ENCODE measurements at places on chromosomes 12 and 14.

DNA sequence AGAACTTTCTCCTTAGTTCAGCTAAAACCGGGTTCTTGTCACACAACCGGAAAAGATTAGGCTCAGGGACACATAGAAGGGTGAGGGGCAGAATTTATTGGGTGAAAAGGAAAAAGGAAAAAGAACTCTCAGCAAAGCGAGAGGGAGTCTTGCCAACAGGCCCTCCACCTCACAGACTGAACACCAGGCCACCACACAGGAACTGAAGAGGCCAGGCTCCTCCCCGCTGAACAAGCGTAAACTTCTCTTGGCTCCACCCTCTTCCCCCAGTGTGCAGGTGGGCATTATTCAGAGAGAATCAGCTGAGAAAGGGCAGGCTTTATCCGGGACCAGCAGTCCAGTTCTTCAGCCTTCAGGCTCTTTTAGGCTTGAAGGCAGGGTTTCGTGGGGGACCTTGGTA, 125.6 kb upstream of the FGD4 start:
- no peak for DNase-seq

DNA sequence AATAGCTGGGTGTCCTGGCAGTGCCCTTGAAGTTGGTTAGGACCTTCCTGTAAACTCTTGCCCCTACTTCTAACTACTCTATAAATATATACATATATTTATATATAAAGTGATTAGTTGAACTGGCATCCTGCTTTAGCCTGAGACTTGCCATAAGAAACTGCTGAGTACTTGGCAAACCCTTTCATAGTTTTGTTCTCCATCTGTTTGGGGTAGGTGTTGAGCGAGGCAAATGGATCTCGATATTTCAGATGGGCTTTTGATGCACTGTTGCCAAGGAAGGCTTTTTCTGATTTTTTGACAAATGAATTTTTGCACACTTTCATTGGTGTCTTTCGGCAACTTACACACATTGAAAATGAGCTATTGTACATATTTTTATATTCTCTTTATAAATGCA, 10.4 kb downstream of the CALM1 start:
- DNase-seq: no peak

DNA sequence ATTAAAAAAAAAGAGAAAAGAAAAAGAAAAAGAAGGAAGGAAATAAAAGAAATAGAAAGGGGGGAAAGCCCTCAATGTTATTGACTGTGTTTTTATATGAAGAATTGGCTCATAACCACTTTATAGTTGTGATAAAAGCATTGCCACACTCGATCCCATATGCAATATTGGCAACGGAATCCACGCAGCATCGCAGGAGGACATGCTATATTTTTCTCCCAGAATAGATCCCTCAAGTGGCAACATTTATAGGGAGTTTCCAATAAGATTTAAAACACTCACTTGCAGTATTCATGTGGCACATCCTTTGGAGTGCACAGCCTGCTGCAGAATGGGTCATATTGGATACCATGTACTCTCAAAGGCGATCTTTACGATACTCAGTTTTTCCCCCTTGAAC, 223.3 kb downstream of the EGLN3 start:
- DNase-seq: no peak

DNA sequence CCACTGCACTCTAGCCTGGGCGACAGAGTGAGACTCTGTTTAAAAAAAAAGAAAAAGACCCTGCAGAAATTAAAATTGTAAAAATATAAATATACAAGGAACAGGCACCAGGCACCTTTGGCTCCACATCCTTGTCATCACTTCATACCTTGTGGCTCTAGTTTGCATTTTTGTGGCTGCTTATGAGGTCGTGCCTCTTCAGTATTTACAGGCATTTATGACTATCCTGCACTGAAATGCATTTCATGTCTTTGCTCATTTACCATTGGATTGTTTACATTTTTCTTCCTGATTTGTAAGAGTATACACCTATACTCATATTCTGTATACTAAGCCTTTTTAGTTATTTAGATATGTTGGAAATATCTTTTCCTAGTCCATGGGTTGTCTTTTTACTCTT, 20.1 kb downstream of the BICD1 start:
- DNase-seq: no peak

DNA sequence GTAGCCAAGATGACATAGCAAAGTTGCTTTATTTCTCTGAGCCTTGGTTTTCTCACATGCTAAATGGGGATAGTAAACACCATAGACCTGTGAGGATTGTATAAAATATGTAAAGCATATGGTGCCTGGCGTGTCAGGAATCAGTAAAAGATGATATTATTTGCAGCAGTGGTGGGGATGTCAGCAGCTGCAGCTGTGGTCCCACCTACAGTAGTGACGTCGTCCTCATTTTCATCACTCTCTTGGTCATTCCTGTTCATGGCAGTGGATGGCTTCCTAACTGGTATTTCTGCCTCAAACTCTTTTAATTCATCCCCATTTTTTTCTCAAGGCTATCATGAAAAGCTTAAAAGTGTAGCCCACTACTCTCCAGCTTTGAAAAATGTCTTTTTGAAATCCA, 12.1 kb downstream of the BMAL2 start:
- DNase-seq: no peak

DNA sequence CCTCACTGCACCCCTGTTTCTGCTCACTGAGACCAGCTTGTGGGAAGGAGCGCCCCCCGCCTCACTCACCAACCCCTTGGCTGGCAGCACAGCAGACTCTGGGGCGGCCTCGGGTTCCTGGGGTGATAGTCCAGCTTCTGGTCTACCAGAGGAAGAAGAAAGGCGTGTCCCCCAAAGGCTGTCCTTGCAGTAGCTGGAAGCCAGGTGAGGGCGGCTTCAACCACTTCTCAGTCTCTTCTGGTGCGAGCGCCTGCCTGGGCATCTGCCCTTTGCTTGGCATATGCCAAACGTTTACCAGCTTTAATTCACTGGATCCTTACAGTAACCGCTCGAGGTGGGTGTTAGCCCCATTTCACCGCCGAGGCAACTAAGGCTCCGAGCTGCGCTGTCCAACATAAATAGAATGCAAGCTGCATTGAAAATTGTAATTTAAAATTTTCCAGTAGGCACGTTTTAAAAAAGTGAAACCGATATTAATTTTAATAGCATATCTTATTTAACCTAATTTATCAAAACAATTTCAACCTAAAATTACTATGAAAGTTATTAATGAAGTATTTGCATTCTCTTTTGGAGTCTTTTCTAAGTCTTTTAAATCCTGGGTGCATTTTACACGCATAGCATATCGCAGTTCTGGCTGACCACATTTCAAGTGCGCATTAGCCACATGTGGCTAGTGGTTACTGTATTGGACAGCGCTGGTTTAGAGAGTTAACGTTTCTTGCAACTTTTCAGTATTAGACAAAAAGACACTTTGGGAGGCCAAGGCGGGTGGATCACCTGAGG, 872 bp downstream of the FAM177A1 start:
- DNase-seq: no peak

DNA sequence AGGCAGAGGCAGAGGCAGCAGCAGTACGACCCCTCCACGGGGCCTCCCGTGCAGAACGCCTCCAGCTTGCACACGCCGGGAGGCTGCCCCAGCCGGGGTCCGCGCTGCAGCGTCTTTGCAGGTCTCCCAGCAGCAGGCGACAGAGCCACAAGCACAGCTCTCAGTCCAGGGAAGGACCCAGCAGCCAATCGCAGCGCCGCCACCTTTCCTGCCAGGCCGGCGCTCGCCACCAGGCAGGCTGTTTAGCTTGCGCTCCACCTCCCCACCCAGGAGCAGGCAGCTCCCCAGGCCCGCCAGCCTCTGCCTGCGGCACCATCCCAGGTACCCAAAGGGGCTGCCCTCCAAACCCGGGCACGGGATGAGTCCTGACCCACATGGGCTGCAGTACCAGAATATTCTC, 25.2 kb downstream of the DDX51 start:
- DNase-seq: no peak

DNA sequence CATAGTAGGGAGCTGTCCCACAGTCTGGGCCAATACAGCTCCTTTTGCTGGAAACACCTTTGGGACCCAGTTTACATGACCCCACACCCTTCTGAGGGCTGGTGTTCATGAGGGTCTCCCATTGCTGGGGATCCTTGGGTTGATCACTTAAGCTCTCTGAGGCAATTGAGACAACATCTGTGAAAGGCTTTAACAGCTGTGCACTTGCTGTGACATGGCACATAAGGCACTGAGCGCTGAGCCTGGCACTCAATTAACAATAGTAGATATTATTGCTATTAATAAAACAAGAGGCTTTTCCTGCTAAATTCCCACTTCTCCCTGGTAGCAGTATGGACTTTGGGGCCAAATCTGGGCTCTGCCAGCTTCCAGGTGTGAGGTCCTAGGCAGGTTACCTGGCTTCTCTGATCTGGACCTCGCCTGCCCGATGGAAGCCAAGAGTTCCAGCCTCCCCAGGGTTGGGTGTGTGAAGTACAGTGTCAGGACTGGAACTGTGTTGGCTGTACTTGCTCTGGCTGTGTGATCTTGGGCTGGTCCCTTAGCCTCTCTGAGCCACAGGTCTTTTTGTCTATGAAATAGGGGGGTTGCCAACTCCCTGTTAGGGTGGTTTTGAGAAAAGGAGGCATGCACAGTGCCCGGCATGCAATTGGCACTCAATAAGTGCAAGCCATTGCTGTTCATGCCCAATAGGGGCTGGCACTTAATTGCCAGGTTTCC, 3.1 kb downstream of the SH2B3 start:
- DNase-seq: no peak

- DNase-seq: no peak
Observed at GRCh38 chr14:103058164-103059055, 1.1 kb upstream of the CDC42BPB start.

DNA sequence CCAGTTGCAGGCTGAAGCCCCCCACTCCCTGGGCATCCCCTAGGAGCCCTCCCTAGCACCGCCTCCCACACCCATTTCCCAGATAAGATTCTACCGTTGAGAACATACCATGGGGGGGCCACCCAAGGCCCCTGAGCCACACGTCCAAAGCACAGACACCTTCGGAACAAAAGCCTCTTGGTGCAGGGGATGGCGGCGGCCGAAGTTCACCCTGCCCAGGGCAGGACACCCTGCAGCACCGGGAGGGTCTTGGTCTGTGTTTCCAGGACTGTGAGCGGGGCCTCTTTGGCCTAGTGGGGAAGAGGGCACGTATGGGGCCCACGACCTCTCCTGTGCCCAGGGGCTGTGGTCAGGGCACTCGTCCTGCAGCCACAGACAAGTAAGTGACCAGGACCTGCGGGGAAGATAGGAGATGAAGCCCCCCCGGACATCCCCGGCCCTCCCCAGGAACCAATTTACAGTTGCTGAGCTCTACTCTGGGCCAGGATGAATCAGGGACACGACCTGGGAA, 154.3 kb upstream of the C14orf180 start:
- DNase-seq: no peak

- DNase-seq: no peak
Observed at GRCh38 chr14:55433880-55434804, 6.3 kb downstream of the TBPL2 start.

GRCh38 chr12:30908076-30908721, 18.3 kb upstream of the TSPAN11 start:
- no peak for DNase-seq

DNA sequence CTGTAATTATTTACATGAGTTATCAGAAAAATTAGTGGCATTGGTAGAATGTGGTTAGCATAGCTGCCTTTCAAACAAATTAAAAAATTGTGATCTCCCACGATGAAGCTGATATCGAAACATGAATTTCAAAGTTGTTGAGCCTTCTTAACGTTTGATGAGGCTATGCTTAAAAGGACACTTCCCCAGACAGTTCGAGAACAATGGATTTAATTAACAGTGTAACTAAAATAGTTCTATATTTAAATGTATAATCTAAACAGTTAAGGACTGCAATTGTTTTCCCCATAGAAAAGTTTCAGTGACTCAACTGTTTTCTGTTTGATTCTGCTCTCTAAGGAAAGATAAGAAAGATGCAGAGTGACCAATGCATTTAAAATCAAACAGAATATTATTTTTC, 1.6 kb downstream of the CLEC2B start:
- DNase-seq: no peak

DNA sequence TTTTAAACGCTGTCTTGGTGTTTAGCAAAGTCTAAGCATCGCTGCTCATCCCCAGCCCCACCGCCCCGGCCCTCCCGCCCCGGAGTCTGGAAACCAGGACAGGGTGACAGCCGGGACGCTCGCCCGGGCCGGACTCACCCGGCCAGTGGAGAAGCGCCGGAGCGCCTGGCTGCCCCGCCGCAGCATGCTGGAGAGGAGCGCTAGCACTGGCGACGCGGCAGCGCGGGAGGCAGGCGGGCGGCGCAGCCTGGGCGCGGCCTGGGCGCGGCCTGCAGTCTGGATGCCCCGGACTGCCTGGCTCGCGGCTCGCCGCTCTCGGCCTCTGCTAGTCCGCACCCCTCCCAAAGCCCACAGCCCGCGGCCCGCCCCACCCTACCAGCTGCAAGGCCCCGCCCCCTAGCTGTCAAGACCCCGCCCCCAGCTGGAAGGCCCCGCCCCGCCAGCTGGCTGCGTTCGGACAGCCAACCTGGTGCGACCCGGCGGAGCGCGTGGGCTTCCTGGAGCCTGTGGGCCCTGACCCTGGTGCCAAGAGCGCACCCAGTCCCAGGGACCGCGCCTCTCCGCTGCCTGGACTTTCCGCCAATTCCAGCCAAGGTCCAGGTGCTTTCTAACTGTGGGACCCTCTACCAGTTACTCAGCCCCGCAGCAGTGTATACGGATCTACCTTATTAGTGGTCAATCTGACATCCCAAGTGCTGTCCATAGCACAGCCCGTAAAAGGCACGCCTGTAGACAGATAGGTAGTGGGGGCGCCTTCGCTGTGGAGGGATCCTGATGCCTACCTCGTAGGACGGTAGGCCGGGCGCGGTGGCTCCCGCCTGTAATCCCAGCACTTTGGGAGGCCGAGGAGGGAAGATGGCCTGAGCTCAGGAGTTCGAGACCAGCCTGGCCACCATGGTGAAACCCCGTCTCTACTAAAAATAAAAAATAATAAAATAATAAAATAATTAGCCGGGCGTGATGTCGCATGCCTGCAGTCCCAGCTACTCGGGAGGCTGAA, at the start of gene ALDH1L2:
TSS of gene ALDH1L2 (minus strand) at position 208 of the 1,000 bp plus-strand sequence. CDS start at position 186, 22 bp downstream.
- no peak for DNase-seq

GRCh38 chr14:91225025-91225424, 19.5 kb downstream of the GPR68 start:
- DNase-seq: no peak

- no peak for DNase-seq
Observed at GRCh38 chr12:67645126-67645525, 3.4 kb upstream of the DYRK2 start.

- DNase-seq: no peak
Observed at GRCh38 chr12:62640910-62641448, 174.4 kb downstream of the MON2 start.

DNA sequence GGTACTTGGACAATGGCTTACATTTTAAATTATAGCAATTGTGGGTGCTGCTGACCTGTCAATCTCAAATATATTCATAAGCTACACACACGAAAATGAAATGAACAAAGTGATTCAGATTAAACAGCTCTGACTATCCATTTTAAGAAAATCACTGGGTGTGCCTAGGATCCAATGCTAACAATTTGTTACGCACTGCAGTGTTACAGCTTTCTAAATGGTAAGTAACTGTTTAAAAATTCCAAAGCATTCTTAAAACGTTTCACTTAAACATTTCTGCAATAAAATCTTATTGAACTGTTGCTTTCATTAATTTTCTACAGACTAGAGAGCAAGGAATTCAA, 18.9 kb downstream of the LMO3 start:
- DNase-seq: no peak

GRCh38 chr12:59381106-59381505, 214.7 kb upstream of the SLC16A7 start:
- no peak for DNase-seq
